ENCODE measurements at places on chromosomes 4 and X.

GRCh38 chrX:42149765-42150164 lies 226.4 kb upstream of the CASK start:
- no peak for DNase-seq

DNA sequence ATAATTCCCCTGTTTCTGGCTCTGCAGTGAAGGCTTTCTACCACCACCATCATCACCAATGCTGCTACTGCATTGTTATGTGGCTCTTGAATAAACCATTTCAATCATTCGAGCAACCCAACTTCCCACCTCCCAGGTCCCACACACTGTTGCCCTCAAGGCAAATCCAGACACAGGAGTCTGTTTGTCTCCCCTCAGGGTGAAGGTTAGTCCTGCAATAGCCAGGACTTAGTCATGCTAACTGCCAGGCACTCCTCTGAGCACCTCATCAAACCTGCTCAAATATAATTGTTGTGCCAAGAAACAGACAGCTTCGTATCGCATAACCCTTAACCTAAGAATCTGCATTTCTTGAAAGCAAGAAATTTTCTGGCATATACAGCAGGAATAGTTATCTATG lies 213.2 kb downstream of the KDR start:
- DNase-seq: no peak

- no peak for DNase-seq
These were observed 486.6 kb upstream of the PCDH10 start for GRCh38 chr4:132662456-132662855.

DNA sequence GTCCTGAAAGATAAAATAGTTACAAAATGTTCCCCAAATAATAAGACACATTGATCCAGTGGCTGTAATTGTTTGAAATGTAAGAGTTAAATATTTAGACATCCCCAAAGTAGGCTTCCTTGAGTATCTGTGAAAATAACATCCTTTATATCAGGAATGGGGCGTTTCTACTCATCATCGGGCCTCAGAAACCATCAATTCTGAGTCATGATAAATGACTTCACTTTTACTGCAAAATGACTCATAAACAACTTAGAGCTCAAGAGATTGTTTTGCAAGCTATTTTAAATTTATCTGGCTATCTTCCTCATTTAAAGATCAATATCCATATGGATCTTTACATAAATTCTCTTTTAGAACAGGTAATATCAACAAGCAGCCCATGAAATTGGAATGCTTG lies 369.4 kb upstream of the CNKSR2 start:
- no peak for DNase-seq

DNA sequence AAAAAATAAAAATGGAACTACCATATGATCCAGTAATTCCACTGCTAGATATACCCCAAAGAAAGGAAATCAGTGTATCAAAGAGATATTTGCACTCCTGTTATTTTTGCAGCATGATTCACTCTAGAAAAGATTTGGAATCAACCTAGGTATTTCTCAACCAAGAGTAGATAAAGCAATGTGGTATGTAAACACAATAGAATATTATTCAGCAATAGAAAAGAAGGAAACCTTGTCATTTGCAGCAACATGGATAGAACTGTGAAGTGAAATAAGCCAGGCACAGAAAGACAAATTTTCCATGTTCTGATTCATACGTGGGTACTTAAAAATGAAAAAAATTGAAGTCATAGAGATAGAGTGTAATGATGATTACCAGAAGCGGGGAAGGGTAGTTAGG lies 362.3 kb upstream of the EPHA5 start:
- no peak for DNase-seq

GRCh38 chr4:144399927-144400326 lies 246.0 kb upstream of the HHIP start:
- DNase-seq: no peak

DNA sequence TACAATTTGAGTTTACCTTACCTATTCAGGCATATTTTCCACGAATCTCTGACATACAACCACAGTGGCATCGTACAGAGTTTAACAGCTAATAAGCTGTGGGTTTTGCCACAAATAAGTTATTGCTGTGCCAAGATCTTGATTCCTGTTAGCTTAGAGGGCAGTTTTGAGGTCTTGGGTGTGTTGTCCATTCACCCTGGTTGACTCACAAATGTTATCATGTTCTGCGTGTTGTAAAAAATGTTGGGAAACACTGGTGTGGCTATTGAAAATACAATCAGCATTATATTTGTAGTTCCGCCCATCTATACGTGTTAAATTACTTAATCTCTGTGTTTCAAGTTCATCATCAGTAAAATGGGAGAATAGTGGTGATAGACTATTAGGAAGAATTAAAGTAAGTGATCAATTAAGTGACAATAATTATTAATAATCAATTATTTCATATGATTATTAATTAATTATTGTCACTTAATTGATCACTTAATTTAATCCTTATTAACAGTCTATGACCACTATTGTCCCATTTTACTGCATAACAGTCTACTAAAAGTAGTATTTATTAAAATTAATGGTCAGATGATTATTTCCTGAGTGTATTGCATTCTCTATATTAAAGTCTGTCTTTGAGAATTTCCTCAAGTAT lies 96.3 kb downstream of the TMA16 start:
- DNase-seq: no peak

DNA sequence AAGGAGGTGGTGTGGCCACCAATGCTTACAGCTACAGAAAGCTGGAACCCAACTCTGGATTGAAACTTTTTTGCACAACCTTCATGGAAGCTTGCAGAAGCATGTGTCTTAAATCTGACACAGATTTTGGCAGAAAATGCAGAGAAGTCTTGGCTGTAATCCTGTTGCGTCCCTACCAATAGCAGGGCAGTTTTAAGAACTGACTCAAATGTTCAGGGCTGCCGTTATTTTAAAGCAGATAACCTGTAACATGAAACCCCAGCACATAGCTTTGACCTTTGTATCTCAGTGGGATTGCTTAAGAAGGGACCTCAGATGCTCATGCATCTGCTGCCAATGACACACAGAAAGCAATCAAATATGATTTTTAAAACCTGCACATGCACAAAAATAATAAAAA lies at the start of gene VEGFD:
Gene VEGFD (minus strand): TSS at position 110 of the 400 bp plus-strand sequence. CDS start 467 bp downstream, outside the sequence.
- DNase-seq: no peak

DNA sequence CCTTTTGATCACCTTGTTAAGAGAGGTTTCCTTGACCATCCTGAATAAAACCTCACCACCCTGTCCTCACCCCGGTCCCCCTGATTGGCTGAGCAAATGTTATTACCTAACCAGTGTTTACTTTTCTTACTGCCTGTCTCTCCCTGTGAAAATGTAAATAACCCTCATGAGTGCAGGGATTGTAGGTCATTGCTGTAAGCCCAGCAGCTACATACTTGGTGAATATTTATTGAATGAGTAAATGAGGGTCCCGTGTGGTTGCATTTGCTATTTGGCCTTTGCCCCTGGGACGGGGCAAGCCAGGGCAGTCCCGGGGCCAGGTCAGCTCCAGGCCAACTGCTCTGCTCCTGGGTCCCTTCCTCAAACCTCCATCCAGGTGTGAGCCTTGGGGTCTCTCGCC lies 55.5 kb upstream of the CLCN4 start:
- no peak for DNase-seq

DNA sequence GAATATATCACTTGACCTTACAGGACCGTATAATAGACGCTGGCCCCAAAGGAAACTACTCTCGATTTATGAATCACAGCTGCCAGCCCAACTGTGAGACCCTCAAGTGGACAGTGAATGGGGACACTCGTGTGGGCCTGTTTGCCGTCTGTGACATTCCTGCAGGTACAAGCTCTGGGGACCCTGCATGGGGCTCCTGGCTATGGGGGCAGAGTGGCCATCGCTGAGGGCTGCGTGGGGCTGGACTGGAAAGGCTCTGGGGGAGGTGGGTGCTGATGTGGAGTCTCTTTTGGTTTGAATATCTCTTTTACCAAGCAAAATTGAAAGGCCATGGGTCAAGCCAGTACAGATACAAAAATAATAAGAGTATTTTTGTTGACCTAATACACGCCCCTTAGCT lies 33.9 kb downstream of the NELFA start:
- DNase-seq: no peak

GRCh38 chr4:185204238-185204910 lies 574 bp upstream of the CFAP97 start:
- no peak for DNase-seq

DNA sequence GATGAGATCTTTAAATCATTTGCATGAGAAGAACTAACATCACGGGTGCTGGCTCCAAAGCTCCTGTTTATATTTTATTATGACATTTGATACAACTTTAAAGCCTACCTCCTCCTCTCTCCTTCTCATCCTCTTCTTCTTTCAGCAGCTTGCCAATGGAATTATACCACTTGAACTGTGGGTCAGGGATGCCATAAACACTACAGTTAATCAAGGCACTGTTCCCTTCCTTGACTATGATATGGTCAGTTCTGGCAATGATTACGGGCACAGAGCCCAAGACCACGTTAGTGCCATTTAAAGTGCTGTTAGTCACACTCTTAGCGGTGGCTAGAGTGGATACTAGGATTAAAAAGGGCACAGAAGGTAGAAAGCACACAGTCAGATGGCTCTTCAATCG lies 20.7 kb downstream of the MFAP3L start:
- DNase-seq: no peak

DNA sequence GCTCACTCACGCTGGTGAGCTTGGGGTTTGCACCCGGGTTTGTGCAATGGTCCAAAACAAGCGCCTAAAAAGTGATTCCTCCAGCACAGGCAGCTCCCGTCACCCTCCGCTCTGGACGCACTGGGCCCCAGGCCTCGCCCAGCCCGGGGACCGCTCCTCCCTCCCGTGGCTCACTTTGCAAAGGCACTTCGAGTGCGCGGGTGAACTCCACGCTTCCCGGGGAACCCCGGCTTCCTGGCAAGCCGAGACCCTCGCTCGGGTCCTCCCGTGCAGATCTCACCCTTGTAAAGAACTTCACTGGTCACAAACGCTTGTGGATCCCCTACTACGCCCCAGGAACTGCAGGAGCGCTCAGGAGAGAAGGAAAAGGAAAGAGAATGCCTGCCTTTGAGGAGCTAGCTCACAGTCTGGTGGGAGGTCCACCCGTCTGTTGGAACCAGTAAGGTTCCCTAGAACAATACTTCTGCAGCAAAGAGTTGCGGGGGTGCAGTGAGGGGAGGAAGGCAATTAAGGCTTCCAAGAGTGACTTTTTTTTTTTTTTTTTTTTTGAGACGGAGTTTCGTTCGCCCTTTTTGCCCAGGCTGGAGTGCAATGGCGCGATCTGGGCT lies at the start of gene CTPS2:
Gene CTPS2 (minus strand): TSS at position 122 of the 608 bp plus-strand sequence. CDS start 9,767 bp downstream, outside the sequence.
- DNase-seq: peak; percentile 8

DNA sequence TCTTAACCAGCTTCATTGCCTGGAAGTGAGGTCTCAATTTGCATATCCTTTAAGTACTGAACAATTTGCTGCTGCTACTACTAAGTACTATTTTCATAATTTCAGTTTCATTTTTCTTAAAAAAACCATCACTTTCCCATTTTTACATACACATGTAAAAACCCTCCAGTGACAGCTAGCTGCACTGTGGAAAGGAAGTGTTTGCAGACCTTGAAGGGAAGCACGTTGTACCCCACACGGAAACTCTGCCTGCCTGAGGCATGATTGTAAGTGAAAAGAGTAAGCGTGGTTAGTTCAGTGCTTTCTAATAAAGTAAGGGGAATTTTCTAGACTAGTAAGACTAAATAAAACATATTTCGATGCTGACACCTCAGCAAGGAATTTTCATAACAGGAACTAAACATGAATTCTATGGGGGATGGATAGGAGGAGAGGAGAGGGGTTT lies 103.6 kb downstream of the RAPGEF2 start:
- DNase-seq: peak; percentile 28

- DNase-seq: no peak
These were observed 48.0 kb downstream of the MRPL1 start for GRCh38 chr4:77910676-77911075.

- DNase-seq: no peak
These were observed 90.7 kb upstream of the DCLK2 start for GRCh38 chr4:149987330-149988086.

DNA sequence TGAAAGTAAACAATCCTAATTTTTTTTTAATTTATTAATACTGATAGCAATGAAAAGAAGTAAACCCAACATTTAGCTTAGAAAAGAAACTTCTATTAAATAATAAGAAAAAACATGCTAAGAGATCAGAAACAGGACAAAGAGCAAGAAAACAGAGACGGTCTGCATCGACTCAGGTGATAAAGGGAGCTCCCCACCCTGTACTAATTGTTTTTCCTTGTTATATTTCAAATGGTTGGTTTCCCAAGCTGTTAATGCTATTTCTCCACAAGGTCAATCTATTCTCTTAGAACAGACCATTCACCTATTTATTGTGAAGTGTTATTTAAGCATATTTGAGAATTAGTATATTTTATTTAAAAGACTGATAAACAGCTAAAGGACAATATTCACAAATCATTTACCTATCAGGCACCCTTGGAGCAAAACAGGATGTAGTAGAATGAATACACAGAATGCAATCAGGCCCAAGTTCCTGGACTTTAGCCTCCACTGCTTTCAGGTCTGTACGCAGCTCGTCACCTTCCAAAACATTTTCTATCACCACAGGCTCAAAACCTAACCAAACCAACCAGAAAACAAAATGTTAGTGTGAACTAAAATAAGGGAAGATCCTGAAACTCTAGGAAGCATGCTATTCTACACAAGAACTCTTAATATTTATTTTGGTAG lies 5.5 kb downstream of the SEPSECS start:
- DNase-seq: no peak

GRCh38 chr4:122045533-122045932 lies 93.7 kb upstream of the TRPC3 start:
- no peak for DNase-seq

DNA sequence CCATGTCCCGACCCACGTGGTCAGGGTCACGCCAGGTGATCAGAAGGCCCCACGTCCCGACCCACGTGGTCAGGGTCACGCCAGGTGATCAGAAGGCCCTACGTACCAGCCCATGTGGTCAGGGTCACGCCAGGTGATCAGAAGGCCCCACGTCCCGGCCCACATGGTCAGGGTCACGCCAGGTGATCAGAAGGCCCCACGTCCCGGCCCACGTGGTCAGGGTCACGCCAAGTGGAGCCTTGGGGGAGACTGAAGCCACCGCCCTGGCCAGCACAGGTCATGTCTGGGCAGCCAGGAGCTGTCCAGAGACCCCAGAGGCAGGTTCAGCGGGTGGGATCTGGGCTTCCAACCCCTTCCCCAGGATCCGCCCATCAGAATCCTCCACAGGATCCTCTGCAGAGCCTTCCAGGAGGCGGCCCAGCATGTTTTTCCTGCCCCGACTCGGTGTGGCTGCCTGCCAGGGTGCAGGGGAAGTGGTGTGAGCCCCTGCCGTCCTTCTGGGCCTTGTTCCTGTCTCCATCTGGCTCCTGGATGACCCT lies 58.4 kb downstream of the FAM53A start:
- DNase-seq: no peak

DNA sequence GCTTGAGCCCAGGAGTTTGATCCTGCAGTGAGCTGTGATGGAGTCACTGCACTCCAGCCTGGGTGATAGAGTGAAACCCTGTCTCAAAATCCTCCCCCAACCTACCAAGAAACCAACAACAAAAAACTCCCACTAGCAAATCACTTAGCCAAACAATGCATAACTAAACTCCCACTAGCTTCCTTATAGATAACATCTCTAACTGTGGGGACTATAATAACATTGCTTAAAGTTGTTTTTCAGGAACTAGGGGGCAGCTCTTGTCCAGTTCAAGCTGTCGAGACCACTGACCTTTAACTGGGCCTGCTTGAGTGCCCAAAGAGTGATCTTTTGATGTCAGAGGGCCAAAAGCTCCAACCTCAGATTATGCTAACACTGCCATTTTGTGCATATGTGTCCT lies 81.7 kb downstream of the FREM3 start:
- no peak for DNase-seq

All from stimulated activated CD4-positive, alpha-beta T cell treated with anti-CD3 and anti-CD28 coated beads, Interleukin-4, amount 100 ng/mL, for 4 hours (primary cell).